Stimulated activated CD8-positive, alpha-beta memory T cell treated with anti-CD3 and anti-CD28 coated beads, Interleukin-15, amount 100 ng/mL, for 4 hours (primary cell): ENCODE measurements at places on chromosomes 2 and 18.

DNA sequence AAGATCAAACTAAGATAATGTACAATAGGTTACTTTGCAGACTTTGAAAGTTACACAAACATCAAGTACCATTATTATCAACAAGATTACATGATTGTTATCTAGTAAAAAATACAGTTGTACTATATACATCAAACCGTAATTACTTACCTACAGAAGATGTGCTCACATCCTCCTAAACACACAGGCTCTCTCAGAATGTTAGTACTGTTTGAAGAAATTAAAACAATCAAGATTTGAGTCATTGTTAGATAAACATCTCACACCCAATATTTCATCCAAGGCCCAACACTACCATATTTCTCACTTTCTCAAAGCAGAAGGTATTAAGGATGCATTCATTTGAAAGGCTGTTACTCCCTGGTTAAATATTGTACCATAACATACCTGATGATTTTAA, 12.6 kb downstream of the BARD1 start:
- DNase-seq = no peak

DNA sequence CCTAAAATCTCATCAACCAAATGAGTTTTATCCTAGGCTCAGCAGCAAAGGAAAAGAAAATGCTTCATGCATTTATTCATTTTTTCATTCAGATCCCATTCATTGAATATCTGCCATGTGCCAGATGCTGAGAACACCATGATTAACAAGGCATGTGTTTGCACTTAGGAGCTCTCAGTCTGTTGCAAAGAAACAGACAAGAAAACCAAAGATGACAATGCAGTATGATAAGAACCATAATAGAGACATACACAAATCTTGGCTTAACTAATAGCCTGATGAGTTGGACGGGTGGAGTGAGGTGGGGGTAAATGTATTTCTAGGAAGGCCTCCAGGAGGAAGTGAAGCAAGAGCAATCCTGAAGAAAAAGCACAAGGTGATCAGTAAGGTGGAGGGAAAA, 177.8 kb upstream of the SCN7A start:
- no peak for DNase-seq

DNA sequence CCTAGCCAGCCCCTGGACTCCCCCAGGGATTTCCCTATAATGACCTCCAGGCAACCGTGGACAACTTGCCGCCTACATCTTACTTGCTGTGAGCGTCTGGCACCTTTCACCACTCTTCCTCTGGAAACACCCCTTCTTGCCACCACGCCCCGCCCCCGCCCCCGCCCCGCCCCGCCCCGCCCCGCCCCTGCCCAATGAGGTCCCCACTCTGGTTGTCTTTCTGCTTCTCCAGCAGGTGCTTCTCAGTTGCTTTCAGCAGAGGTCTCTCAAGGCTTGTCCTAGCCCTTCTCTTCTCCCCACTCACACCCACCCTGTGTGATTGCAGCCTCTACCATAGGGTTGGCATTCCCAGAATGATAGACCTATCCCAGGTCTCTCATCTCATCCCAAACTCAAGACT, 214.5 kb downstream of the EN1 start:
- DNase-seq = no peak

- DNase-seq = no peak
Observed at GRCh38 chr2:237431837-237432236, 17.9 kb upstream of the COL6A3 start.

- DNase-seq = no peak
Observed at GRCh38 chr18:54551590-54551989, 39.5 kb upstream of the DYNAP start.

GRCh38 chr18:32438173-32438572, 32.5 kb downstream of the GAREM1 start:
- no peak for DNase-seq

DNA sequence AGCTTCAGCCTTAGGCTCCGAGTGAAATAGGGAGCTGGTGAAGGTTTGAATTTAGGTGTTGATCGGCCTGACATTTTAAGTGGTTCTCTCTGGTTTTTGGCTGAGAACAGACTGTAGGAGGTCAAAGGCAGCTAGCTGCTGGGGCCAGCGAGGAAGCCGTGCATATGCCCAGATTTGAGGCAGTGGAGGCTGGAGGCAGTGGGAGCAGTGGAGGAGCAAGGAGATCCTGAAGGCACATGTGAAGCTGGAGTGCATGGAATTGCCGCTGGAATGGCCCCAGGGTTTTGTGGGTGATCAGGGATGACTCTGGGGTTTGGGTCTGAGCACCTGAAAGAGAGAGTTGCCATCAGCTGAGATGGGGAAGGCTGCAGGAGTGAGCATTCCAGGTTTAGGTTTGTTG, 25.1 kb downstream of the STEAP3 start:
- DNase-seq = no peak

GRCh38 chr18:48398074-48398473, 11.1 kb downstream of the ZBTB7C start:
- DNase-seq = no peak

GRCh38 chr18:3453540-3454364, 3.8 kb downstream of the TGIF1 start:
- DNase-seq = no peak

GRCh38 chr2:200336980-200337615, 30.6 kb downstream of the SPATS2L start:
- no peak for DNase-seq

GRCh38 chr2:85195956-85196355, 62.8 kb downstream of the TCF7L1 start:
- no peak for DNase-seq

GRCh38 chr2:72144274-72144631, 3.4 kb downstream of the CYP26B1 start:
- DNase-seq = no peak

DNA sequence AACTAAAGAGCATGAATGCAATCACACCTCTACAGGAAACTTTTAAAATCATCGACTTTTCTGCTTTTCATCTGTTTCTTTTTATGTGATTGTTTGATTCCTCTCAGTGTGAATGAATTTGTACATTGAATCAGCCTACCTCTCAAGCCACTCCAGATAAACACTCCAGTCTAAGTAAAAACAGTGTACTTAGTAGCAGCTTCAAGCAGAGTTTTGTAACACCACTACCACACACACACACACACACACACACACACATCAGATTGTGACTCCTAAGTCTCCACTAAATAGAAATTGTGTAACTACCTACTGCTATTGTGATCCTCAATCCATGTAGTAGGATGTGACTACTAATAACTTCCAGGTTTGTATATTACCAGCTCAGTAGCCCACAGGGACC, 65.3 kb upstream of the EPB41L5 start:
- no peak for DNase-seq

DNA sequence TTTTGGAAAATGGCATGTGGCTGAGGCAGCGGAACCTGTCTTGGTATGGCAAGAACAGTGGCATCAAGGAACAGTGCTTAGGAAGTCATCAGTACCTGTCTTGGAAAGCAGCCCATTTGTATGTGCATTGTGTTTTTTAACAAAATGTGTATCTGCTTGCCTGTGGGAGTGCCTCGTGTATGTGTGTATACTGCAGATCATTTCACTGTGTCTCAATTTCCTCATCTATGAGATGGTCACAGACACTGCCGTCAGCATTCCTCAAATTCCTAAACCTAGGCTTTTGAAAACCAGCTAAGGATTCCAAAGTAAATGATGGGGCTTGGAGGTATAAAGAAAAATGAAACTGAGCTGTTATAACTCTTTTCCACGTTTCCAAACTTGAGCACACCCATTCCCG, 441.3 kb downstream of the RND3 start:
- DNase-seq = no peak

- peak; percentile 8 for DNase-seq
Observed at GRCh38 chr2:46062637-46063412, 234.4 kb upstream of the EPAS1 start.

DNA sequence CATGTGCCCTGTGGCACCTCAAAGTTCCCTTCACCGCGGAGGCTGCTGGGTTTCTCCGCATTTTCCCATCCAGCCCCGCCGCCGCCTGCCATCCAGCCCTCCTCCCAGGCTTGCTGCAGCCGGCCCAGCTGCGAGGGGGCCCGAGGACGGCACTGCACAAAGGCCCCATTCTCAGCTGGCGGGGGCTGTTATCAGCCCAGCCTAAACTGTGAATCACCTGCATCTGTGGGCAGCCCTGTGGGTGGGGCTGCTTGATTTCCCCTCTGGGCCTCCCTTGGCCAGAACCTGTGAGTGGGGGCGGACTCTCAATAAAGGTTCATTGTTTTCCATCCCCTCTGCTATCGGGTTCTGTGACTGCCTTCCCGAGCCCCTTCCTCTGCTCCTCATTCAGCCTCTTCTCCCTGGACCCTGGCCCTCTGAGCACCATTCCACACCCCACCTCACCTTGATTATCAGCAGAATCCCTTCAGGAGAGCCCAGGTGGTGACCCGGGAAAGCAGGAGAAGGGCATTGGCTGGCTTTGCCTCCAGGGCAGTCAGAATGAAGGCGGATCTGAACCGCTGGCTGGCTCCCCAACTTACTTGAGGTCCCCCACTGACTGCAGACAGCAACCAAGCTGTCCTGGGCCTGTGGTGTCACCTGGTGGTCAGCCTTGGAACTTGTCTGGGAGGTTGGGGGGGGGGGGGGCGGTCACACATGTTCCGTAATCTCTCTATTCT, 204.5 kb downstream of the ZFP36L2 start:
- no peak for DNase-seq

- DNase-seq = no peak
Observed at GRCh38 chr2:104749856-104750460, 104.0 kb upstream of the POU3F3 start.

DNA sequence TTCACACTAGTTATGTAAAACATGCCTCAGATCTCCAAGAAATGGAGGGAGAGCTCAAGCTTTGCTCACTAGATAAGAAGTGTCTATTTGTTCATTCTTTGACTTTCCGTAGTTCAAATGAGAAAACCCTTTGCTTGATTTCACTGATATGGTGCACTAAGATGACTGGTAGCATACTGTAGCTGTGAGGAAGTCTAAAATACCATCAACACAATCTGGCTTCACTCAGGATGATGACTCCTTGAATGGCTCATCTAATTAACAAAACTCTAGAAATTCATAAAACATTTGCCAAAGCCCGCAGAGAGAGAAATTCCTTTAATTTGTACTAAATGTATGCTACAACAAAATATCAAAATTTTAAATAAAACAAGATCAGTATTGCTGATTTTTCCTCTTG, 152.8 kb upstream of the STK17B start:
- DNase-seq = no peak

GRCh38 chr18:21004726-21005125, 106.9 kb downstream of the ROCK1 start:
- no peak for DNase-seq

GRCh38 chr2:3780477-3781402, 77.4 kb downstream of the DCDC2C start:
- DNase-seq = peak; percentile 2

DNA sequence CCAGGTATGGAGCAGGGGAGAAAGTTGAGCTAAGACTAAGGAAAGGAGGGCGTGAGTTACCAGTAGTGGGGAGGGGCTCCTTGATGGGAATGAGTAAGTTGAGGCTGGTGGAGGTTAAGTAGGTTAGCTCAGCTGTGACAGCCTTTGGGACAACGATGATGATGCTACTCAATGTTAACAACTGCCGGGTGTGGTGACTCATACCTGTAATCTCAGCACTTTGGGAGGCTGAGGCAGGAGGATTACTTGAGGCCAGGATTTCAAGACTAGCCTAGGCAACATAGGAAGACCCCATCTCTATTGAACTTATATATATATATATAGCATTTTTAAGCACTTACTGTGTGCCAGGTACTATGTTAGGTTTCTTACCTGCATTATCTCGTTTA, 48.4 kb downstream of the HK2 start:
- DNase-seq = no peak

DNA sequence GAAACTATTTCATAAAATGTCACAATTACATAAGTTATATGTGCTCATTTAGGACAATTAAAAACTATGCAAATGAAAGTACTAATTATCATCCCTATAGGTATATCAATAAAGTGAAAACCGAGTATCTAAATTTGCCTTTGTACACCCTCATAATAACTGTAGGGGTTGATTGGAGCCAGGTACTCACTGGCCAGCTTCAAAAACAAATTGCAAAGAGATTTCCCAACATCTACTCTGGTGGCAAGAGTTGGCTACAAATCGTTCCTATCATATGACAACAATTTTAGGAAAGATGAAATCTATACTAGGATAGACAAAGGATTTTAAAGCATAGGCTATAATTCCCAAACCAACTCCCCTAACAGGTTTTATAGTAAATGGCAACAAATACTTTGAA, 556.4 kb downstream of the LRRTM4 start:
- DNase-seq = no peak

DNA sequence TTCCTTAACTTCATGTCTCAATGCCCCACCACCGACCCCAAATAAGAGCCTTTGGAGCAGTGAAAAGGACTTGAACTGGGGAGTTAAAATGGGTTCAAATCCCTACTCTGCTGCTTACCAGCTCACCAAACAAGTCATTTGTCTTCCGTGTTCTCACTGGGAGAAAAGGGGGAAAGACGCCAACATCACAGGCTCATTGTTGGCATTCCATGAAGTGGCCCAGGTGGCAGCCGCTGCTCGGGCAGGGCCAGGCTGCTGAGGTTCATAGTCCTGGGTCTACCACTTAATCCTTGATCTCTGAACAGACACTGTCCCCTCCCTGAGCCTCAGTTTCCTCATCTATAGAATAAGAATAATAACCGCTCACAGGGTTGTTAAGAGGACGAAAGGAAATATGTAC, 103.0 kb downstream of the APOB start:
- DNase-seq = no peak

DNA sequence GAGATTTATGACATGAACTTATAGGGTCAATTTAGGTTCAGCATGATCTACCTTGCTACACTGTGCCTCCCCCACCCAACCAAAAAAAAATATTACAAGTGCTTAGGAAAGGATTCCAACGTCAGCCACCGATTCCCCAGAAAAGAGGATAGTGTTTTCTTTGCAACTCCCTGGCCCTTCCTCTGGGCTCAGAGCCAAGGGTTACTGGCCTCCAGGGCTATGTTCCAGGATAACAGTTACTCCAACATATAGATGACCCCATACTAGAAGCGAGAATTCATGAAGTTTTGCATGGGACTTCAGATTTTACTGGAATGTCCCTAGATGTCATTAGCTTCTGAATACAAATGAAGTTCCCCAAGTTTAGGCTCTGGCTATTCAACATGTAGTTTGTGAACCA, 172.1 kb downstream of the UPP2 start:
- DNase-seq = no peak

- no peak for DNase-seq
Observed at GRCh38 chr2:176685908-176686307, 416.7 kb downstream of the MTX2 start.

DNA sequence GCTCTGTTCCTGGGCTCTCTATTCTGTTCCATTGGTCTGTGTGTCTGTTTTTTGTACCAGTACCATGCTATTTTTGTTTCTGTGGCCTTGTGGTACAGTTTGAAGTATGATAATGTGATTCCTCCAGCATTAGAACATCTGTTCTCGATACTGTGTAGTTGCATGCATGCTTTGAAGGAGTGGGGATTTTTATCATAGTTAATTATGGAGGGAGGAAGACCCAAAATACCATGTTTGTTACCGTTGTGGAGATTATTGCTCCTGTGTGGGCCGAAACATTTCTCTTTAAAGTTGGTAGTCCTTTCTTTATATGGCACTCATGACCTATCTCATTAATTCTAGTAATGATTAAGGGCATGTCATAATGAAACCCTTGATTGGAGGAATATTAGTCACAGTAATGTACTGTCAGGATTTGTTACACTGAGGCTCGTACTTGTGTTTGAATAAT, 87.6 kb downstream of the TTC27 start:
- DNase-seq = no peak

- no peak for DNase-seq
Observed at GRCh38 chr2:7878786-7879482, 802.9 kb upstream of the ID2 start.
